Activated T-cell treated with anti-CD3 and anti-CD28 coated beads for 24 hours (primary cell): ENCODE measurements at places on chromosomes 12 and 14.
A peak's percentile ranks its signal among the peaks of the same experiment; 100 is the strongest.

DNA sequence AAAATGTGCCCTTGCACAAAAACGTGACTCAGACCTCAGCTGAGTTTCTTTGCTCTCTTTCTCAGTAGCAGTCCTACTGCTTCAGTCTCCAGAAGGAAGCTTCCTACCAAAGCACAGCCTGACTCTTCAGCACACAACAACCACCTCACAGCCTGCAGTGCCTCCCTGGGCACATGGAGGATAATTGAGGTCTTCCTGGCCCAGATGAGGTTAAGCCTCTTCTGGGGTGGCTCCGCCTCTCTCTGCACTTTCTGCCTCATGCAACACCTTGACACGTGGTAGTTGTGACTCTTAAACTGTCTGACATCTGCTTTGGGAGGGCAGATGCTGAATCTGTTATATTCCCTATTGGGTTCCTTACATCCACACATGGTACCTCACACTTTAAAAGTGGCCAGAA, 33.8 kb downstream of the GIT2 start:
- DNase-seq = no peak

- DNase-seq = no peak
Observed at GRCh38 chr12:113120670-113121370, 14.7 kb downstream of the RASAL1 start.

GRCh38 chr14:45664668-45665356, 411.8 kb upstream of the MIS18BP1 start:
- DNase-seq = no peak

DNA sequence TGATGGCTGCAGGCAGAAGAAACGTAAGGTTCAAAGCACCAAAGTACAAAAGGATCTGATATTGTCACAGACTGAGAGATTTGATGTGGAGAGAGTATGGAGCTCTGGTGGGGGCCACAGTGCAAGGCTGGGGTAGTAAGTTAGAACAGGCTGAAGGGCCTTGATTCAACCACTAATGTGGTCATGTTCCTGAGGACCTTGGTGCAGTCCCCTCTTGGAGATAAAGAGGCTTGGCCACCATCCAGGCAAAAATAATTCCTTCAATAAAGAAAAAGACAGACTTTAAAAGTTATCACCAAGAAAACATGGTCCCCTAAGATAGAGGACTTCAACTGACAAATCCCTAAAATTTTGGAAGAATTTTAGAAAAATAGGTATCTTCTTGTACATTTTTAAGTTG, 17.4 kb downstream of the CAPZA3 start:
- DNase-seq = no peak

DNA sequence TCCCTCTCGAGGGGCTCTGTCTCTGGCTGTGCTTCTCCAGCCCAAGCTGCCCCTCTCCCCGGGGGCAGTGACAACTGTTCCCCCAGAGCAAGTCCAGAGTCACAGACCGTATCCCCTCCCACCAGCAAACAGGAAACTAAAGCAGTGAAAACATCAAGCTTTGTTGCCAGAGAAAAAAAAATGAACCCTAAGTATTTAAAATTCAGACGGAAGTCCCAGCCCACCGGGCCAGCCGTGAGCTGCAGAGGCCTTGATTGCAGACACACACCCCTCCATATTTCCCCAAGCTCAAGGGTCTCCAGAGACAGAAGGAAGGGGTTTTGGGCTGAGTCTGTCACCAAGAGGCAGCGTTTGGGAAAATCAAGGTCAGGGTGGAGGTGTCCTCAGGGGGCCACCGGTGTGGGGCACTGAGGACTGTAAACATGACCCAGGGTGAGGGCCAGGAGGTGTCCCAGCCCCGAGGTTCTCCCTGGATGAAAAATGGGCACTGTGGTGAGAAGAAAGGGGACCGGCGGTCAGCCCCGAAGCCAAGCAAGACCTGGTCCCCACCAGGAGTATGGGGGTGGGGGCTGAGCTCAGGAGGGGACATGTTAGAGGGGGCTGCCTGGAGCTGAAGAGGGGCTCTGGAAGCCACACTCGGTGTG, 7.7 kb downstream of the PHETA1 start:
- no peak for DNase-seq

GRCh38 chr14:45715946-45716345, 462.9 kb upstream of the MIS18BP1 start:
- DNase-seq = no peak

DNA sequence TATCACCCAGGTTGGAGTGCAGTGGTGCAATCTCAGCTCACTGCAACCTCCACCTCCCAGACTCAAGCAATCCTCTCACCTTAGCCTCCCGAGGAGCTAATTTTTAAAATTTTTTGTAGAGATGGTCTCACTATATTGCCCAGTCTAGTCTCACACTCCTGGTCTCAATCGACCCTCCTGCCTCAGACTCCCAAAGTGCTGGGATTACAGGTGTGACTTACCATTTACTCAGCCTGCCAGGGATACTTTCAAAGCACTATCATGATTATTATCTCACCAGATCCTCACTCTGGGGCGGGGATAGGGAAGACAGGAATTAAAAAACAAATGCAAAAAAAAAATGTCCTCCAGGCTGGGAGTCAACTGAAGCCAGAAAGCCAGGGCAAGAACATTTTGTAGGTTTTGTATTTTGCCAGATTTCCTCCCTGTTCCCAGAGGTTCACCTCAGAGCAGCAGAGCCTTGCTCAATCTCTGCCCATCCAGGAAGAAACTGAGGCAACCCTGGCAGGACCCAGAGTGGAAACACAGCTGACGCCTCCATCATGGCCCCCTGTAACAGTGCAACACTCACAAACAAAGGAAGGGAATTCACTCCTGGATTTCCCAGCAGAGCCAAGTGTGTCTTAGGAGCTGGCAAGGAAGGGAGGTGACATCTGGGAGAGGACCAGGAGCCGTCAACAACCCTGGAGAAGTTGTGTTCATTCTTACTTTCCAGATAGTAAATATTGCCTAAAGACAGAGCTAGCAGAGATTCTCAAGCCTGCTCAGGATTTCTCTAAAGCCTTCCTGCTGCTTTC, 73.9 kb downstream of the IRF2BPL start:
- no peak for DNase-seq

- no peak for DNase-seq
Observed at GRCh38 chr12:49675137-49675536, 32.1 kb downstream of the FMNL3 start.

DNA sequence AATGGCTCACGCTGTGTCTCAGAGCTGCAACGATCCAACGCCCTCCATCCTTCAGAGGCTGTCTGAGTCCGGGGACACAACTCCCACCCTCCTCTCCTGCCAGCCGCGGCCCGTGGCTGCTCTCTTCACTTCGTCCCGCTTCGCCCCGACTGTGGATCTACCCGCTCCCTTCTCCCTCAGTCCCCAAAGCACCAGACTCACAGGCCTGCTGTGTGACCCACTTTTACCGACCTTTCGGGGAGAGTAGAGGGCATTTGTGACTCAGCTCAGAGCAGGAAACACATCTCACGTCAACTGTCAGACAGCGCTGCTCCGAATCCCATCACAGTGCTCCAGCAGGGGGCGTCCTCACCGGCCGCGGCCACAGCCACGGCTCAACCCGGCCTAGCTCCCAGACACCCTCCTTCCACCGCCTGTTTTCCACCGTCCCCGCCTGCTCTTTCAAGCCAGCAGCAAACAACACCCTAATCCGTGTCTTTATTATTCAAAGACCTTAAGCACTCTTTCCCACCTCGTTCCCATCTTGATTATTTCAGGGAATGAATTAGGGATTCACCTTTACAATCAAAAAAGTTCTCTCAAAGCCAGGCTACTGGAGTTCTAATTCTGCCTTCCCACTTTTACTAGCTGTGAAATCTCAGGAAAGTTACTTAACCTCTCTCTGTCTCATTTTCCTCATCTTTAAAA, 5.0 kb upstream of the AQP2 start:
- peak; percentile 83 for DNase-seq

GRCh38 chr14:91983588-91983987, 36.1 kb upstream of the FBLN5 start:
- no peak for DNase-seq

- DNase-seq = no peak
Observed at GRCh38 chr12:40726366-40726765, 34.1 kb downstream of the CNTN1 start.

DNA sequence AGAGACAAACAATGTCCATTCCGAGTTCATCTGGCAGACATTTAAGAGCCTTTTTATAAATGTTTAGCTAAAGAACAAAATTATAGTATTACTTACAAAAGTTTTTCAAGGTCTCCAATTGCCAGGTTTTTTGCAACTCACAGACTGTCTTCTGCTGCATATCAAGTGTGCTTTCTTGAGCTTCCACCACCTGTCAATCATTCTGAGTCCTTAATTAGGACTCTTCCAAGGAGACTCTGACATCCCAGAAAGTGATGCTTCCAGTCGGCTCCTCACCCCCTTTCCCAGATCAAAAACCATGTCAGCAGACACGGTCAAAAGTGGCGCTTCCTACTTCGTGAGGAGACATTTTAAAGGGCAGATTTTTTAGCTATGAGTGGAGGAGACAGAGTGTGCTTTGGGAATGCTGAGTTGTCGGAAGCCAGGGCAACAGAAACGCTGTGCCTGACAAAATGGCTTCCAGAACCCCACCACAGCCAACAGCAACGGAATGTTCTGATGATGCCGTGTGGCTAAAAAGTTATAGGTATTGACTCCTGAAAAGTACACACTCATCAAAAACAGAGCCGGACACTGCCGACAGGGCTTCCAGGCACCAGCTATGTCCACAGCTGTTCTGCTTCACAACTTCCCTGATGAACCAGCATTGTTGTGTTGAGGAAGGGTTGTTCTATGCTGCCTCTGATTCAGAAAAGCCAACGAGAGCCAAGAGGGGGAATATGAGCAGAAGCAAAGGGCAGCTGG, 116.1 kb upstream of the SLC35F4 start:
- DNase-seq = no peak

GRCh38 chr12:2389079-2389790, 336.4 kb downstream of the CACNA1C start:
- no peak for DNase-seq

GRCh38 chr14:54889919-54890318, 12.7 kb downstream of the GCH1 start:
- no peak for DNase-seq

DNA sequence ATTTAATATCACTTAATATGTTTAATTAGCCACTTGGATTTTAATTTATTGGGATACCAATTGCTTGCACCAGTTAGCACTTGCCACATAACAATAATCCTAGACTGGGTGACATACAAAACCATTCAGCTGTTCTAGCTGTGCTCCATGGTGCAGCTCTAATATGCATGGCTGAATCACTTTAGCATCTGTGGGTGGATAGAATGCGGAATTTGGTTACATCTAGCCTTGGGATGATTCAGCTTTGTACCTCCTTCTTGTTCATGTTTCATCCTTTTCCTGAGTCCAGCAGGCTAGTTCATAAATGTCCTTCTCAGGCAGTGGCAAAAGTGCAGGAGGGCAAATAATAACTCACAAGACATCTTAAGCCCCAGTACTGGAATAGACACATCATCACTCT, 1263.0 kb downstream of the LRFN5 start:
- no peak for DNase-seq

- DNase-seq = no peak
Observed at GRCh38 chr12:100801320-100801719, 6.7 kb downstream of the ANO4 start.

DNA sequence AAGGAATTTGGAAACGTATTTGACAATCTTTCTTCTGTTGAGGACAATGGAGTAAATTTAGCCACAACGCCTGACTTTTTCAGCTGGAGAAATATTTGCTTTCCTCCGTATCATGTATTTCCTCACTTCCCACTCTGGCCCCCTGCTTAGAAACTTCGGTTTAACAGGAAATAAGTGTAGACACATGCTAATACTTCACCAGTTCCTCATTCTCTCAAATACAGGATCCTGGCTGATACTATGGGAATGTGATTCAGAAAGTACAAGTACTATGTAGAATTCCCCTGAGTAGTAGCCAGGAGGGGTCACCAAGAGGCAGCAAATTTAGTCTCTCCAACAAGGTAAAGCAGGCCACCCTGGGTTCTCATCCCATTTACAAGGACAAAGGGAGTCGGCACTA, 58.0 kb downstream of the FAR2 start:
- no peak for DNase-seq

GRCh38 chr14:59238216-59238615, 49.7 kb downstream of the DAAM1 start:
- DNase-seq = no peak

GRCh38 chr12:87140262-87140661, 884.1 kb upstream of the MGAT4C start:
- no peak for DNase-seq

GRCh38 chr12:938810-939209, 10.7 kb downstream of the RAD52 start:
- DNase-seq = no peak

DNA sequence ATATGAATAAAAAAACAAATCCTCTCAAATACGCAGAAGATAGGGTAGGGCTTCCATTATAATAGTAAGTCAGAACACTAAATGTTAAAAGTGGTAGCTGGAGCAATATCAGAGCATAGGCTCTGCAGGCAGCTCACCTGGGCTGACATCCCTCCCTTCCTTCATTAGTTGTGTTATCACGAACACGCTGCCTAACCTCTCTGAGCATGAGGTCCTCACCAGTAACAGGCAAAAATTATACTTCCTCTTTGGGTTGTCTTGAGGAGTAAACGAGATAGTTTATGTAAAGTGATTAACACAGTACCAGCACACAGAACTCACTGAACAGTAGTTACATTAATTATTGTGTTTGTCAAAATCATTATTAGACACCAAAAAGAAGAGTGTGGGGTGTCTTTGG, 154.3 kb downstream of the STXBP6 start:
- DNase-seq = no peak

GRCh38 chr12:42590330-42590934, 886 bp upstream of the PRICKLE1 start:
- DNase-seq = no peak

DNA sequence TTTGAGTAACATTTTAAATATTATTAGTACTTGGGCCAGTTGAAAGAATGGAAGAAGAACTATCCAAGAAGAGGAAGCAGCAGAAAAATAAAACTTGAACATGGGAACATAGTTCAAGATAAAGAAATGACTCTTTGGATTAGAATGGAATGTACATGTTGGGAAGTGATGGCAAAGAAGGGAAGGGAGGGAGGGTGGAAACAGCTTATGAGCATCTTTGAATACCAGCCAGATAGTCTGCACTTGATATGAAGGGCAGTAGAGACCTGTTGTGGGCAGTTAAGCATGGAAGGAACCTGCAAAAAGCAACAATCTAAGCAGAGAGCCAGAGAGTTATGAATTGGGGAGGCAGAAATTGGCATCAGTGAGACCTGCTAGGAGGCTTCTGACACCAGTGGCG, 10.0 kb upstream of the IL22 start:
- no peak for DNase-seq

- no peak for DNase-seq
Observed at GRCh38 chr12:113069751-113070116, 13.2 kb downstream of the DTX1 start.

- no peak for DNase-seq
Observed at GRCh38 chr14:88911809-88912208, 87.4 kb downstream of the TTC8 start.

DNA sequence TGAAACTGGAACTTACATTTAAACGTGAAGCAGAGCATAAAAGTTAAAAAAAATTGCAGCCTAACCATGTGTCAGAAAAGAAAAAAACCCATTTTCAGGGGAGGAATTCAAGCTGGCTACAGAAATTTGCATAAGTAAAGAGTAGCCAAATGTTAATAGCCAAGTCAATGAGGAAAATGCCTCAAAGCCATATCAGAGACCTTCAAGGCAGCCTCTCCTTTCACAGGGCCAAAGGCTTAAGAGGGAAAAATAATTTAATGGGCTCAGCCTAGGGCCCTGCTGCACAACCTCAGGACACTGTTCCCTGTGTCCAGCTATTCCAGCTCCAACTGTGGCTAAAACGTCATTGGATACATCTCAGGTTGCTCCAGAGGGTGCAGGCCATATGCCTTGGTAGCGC, 749.5 kb downstream of the FLRT2 start:
- no peak for DNase-seq

- DNase-seq = no peak
Observed at GRCh38 chr14:23115039-23115731, 3.9 kb downstream of the CEBPE start.
